G401 (cell line): ENCODE measurements at places on chromosomes 16 and 17. TPM values are rescaled to one million over a fixed set of nuclear protein-coding genes. Genes with fewer than 3 reads are reported as not detected.

Gene MEIOB
- 81.1 and 105 TPM in 2 replicates for total RNA-seq

Gene TBC1D3K
- 0.43 and 1.1 TPM in 2 replicates for total RNA-seq

Gene FAM20A
- total RNA-seq: not detected in 2 replicates

Gene WWP2
- total RNA-seq: 12.4 and 24.3 TPM in 2 replicates

Gene CCL7
- not detected in 2 replicates for total RNA-seq

Gene PYCARD
- total RNA-seq: 17.2 and 27.2 TPM in 2 replicates

Gene KCNH4
- total RNA-seq: not detected in 2 replicates

Gene ZDHHC1
- total RNA-seq: 5.8 and 7.0 TPM in 2 replicates

Gene CCL14
- total RNA-seq: not detected in 2 replicates

Gene LRRC37A2
- total RNA-seq: 1.2 and 2.6 TPM in 2 replicates
